Neural crest cell (in vitro differentiated cells): ENCODE measurements at places on chromosomes 7 and 10. TPM values are rescaled to one million over a fixed set of nuclear protein-coding genes. Genes with fewer than 3 reads are reported as not detected.

Gene PRTFDC1
- 26.7 and 32.0 TPM in 2 replicates for total RNA-seq

Gene ASB15
- total RNA-seq: not detected in 2 replicates

Gene C7orf57
- not detected in 2 replicates for total RNA-seq

Gene TMEM178B
- total RNA-seq: 19.7 and 22.1 TPM in 2 replicates

Gene SLC18A3
- total RNA-seq: 16.7 and 17.9 TPM in 2 replicates

Gene CDNF
- total RNA-seq: 1.1 and 1.5 TPM in 2 replicates

Gene MMP21
- total RNA-seq: not detected in 2 replicates

Gene VWA2
- not detected in 2 replicates for total RNA-seq

Gene HELLS
- total RNA-seq: 187 and 190 TPM in 2 replicates

- no peaks in the 10 kb centered on the region for H3K27me3 ChIP-seq
- no peak overlapping the region for H3K27ac ChIP-seq
- H3K36me3 ChIP-seq: no peaks in the 10 kb centered on the region
- no peak overlapping the region for H3K4me3 ChIP-seq
These were observed 205.7 kb downstream of the REEP3 start for GRCh38 chr10:63726867-63727266.

DNA sequence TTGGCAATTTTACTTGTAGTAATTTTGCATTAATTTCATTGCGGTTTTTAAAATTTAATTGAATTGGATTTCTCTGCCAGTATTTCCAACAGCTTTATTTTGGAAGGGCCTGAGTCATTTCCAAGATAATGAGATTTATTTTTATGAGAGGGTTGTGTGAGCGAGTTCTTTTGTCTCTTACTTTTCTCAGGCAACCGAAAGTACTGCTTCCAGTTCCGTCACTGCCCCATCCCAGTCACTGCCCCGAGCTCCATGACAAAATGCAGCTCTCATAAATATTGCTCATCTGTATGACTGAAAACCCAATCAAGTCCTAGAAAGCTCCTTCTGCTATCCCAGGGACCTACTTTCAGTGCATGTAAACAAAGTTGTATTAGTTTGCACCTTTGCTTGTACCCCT is 468.4 kb upstream of the SEMA3D start:
- no peaks in the 10 kb centered on the region for H3K27me3 ChIP-seq
- no peak overlapping the region for H3K27ac ChIP-seq
- no peak for DNase-seq
- H3K4me3 ChIP-seq: no peak overlapping the region
- H3K36me3 ChIP-seq: no peaks in the 10 kb centered on the region

GRCh38 chr7:153423210-153423590 is 629.0 kb upstream of the DPP6 start:
- H3K27ac ChIP-seq: no peak overlapping the region
- DNase-seq: no peak
- no peak overlapping the region for H3K4me3 ChIP-seq
- H3K27me3 ChIP-seq: no peaks in the 10 kb centered on the region
- no peaks in the 10 kb centered on the region for H3K4me1 ChIP-seq

DNA sequence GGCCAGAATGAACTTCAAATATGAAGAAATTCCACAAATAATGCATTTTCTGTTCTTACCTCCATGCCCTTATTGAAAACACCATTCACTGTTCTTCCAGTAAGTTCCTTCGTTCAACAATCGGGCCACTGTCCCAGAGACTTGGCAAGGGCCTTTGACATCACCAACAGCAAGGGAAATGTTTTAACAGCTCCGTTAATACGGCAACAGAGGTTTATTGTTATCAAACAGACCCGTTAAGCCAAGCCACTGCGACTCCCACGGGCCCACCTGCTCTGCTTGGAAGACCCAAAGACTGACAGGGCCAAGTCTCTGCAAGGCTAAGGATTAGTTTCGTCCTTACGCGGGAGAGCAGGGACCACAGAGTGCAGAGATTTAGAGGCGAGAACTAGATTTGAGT is 43.4 kb upstream of the LYZL1 start:
- no peaks in the 10 kb centered on the region for H3K27me3 ChIP-seq
- DNase-seq: no peak
- peaks cover 53% of the 10 kb centered on the region for H3K4me1 ChIP-seq
- H3K4me3 ChIP-seq: no peak overlapping the region
- H3K36me3 ChIP-seq: no peaks in the 10 kb centered on the region

DNA sequence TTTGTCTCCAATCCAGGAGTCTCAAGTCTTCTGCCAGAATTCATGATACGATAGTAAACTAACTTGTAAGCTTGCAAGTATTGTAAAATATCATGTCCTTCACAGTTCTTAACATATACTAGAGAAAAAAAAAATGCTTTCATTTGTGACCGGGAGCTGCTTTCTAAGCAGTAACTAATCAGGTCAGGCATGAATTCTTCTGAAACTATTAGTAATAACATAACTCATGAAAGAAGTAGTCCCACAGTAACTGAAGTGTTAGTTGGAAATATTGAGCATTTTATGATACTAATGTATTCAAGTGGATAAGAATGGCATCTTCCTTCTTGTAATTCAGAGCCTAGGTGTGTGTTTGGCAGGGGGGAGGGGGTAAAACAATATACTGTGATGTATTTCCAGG is 665.6 kb downstream of the DNAJB9 start:
- DNase-seq: no peak
- no peaks in the 10 kb centered on the region for H3K27me3 ChIP-seq
- H3K36me3 ChIP-seq: no peaks in the 10 kb centered on the region

GRCh38 chr7:141742229-141742628 is 4.1 kb downstream of the SSBP1 start:
- H3K4me3 ChIP-seq: no peak overlapping the region
- no peak for DNase-seq
- peaks cover 7% of the 10 kb centered on the region for H3K36me3 ChIP-seq
- peaks cover 27% of the 10 kb centered on the region for H3K4me1 ChIP-seq

DNA sequence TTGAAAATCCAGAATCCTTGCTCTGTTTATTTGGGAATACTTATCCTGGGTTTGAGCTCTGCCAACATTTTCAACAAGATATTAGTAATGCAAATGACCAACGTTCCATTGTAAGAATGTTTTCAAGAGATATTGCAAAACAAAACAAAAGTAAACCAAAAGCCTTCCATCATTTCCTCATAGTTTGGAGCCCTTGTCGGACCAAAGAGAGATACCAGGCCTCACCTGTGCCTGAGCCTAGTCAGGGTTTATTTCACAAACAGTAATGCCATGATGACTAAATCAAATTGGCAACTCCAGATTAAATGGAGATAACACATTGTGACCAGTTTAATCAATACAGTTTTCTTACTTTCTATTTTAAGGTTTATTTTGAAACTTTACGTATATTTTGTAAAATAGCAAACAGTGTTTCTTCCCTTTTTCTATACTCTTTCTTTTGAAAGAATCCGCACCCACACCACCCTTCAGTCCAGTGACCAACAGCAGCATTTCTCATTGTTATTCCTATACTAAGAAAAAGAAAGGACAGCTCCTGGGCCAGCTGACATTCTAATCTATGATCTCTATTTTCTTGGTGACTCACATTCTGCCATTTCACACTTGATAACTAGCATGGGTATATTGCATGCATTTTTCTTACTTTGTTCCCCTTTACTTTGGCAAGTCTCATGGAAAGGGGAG is 168.5 kb upstream of the MEOX2 start:
- H3K4me3 ChIP-seq: no peak overlapping the region
- H3K36me3 ChIP-seq: no peaks in the 10 kb centered on the region
- no peak overlapping the region for H3K27ac ChIP-seq
- DNase-seq: no peak
- no peaks in the 10 kb centered on the region for H3K27me3 ChIP-seq

DNA sequence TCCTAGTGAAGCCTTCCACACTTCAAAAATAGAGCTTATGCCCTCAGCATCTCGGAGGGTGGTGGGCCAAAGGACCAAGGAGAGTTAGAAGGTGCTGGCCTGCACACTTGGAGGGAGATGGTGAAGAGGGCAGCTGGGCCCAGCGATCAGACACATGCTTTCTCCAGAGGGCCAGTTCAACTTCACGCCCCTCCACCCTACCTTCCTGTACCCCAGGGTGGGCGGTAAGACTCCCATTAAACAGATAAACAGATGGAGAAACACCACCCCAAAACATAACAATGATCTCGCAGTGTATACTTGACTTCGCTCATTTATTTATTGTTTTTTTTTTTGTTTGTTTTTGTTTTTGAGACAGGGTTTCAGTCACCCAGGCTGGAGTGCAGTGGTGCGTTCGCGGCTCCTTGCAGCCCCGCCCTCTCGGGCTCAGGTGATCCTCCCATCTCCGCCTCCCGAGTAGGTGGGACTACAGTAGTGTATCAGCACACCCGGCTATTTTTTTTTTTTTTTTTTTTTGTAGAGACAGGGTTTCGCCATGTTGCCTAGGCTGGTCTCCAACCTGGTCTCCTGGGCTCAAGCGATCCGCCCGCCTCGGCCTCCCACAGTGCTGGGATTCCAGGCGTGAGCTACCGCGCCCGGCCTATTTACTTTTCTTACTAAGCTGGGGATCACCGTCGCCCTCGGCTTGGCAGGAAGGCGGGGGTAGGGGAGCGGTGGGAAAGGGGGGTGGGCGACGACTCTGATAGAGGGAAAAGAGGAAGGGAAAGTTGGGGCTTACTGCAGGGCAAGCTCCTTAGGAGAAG is 1.8 kb downstream of the C10orf95 start:
- H3K27ac ChIP-seq: peak overlapping the region; percentile 35
- peaks cover 3% of the 10 kb centered on the region for H3K27me3 ChIP-seq
- peak overlapping the region; percentile 93 for H3K4me3 ChIP-seq
- DNase-seq: no peak

DNA sequence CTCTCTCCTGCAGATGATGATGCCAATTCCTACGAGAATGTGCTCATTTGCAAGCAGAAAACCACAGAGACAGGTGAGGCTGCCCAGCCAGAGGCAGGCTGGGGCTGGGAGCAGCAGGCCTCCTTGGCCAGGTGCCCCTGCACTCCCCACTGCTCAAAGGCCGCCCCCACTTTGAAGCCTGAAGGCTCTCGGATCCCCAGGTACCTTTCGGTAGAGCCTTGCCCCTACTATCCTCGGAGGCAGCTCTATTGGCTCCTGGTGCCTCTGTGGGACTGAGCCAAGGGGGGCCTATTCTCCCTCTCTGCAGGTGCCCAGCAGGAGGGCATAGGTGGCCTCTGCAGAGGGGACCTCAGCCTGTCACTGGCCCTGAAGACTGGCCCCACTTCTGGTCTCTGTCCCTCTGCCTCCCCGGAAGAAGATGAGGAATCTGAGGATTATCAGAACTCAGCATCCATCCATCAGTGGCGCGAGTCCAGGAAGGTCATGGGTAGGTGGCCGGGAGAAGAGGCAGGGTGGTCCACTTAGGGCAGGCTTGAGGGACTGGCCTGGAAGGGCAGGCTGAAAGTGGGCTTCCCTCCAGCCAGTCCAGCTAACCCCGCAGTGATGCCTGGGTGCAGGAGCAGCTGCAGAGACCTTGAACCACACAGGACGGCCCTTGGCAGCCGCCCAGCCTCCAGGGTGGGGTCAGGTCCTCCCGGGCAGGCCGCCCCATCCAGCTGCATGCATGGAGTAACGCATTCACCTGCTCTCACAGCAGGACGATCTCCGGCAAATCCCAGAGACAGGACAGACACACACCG is 14.1 kb downstream of the LAT2 start:
- H3K27ac ChIP-seq: no peak overlapping the region
- peaks cover 6% of the 10 kb centered on the region for H3K36me3 ChIP-seq
- H3K4me3 ChIP-seq: no peak overlapping the region
- no peaks in the 10 kb centered on the region for H3K27me3 ChIP-seq
- no peaks in the 10 kb centered on the region for H3K4me1 ChIP-seq
- DNase-seq: no peak

DNA sequence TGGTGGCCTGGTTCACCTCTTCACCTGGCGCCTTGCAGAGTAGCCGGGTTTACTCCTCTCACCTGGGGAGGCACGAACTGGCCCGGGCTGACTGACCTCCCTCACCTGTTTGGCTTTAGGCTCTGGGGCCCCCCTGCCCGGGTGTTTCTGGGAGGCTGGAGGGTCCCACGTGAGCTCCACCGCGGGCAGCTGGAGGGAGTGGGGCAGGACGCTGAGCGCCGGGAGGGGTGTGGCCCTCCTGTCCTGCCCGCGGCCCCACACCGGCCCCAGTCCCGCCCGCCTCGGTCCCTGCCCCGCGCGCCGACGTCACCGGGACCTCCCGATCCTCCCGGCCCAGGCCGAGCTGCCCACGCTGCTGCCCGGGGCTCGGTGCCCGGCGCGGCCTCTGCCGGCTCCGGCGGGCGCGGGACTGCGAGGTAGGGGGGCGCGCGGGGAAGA is at the start of gene AMZ1:
AMZ1 (plus strand) TSS at position 322 of the 438 bp plus-strand sequence. CDS start 12,250 bp downstream, outside the sequence.
- no peak for DNase-seq
- H3K4me1 ChIP-seq: peaks cover 7% of the 10 kb centered on the region
- H3K36me3 ChIP-seq: no peaks in the 10 kb centered on the region
- no peak within 1 kb of the TSS for H3K4me3 ChIP-seq

GRCh38 chr7:155001756-155002410 is 1.0 kb downstream of the PAXIP1 start:
- peaks cover 2% of the 10 kb centered on the region for H3K36me3 ChIP-seq
- peaks cover 17% of the 10 kb centered on the region for H3K4me1 ChIP-seq
- no peak for DNase-seq
- no peak overlapping the region for H3K27ac ChIP-seq
- no peak overlapping the region for H3K4me3 ChIP-seq

- no peak for DNase-seq
- peaks cover 8% of the 10 kb centered on the region for H3K27me3 ChIP-seq
- no peaks in the 10 kb centered on the region for H3K36me3 ChIP-seq
- no peaks in the 10 kb centered on the region for H3K4me1 ChIP-seq
- no peak overlapping the region for H3K27ac ChIP-seq
- no peak overlapping the region for H3K4me3 ChIP-seq
These were observed 37.8 kb upstream of the DIP2C start for GRCh38 chr10:727162-727790.

DNA sequence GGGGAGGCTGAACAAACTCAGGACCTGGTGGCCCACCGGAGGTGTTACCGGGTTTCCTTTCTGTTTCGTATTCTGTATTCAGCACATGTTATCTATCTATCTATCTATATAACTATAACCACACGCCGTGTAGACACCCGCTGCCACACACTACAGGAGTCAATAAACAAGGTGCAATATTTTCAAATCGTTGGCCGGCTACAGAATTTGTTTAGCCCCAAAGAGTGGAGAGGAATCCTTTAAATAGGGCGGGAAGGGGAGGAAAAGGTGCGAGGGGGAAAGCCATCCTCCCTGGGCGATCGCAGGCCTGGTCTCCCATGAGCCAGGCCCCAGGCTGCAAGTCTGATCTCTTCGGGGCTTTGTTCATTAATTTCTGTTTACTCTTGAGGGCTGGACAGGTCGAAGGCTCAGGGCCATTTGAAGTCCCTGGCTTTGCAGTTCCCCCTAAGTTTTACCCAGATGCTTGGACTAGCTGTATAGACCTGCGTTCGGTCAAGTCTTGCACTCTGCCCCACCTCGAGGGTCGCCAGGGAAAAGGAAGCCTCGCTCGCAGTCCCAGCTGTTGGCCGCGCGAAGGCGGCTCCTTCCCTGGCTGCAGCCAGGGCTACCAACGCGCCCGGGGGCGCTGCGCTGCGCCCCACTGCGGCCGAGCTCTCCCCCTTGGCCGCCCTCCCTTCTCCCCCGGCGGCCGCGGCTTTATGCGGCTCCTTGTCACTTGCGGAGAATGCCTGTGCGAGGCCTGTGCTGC is 3.8 kb downstream of the NKX2-3 start:
- H3K36me3 ChIP-seq: peaks cover 7% of the 10 kb centered on the region
- H3K27me3 ChIP-seq: peaks cover 97% of the 10 kb centered on the region
- no peak for DNase-seq
- no peak overlapping the region for H3K27ac ChIP-seq
